ENCODE measurements at places on chromosomes 3 and 15.

DNA sequence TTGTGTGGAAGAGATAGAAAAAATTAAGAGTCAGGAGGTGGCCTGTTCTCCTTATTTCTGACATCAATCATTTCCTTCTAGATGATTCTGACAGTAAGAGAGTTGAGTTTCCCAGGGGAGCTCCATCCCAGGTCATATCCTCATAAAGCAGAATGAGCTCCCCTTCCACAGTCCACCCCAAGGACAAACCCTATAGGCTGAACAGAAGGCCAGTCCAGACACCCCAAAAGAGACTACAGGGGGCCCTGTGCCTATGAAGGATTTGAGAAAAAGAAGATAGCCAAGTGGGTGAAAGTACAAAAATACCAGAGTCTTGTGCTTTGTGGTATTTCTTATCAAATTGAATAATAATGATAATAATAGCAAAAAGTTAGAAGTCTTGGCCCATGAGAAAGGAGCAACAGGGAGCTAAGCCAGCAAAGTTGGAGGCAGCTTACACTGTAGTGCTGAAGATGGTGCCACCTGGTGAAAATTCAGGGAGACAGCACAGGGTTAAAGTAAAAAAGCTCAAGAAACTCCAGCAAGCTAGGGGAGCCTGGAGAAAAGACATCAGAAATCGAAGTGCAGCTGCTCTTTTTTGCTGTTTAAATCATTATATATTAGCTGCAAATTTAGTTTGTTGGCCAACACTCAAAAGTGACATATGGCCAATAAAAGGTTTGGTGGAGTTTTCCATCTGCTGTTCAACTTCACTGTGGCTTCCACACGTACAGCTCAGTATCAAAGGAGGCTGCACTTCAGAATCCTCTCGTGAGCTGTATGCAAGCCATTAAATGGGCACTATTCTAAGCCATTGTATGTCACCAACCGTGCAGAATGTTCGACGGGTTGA, 35.8 kb upstream of the SLC24A5 start:
- DNase-seq = no peak

GRCh38 chr15:71440489-71441110, 325.3 kb downstream of the THSD4 start:
- DNase-seq = no peak

GRCh38 chr3:42036483-42036823, 54.7 kb upstream of the TRAK1 start:
- no peak for DNase-seq

- no peak for DNase-seq
Observed at GRCh38 chr3:45915518-45916231, 27.6 kb upstream of the CXCR6 start.

DNA sequence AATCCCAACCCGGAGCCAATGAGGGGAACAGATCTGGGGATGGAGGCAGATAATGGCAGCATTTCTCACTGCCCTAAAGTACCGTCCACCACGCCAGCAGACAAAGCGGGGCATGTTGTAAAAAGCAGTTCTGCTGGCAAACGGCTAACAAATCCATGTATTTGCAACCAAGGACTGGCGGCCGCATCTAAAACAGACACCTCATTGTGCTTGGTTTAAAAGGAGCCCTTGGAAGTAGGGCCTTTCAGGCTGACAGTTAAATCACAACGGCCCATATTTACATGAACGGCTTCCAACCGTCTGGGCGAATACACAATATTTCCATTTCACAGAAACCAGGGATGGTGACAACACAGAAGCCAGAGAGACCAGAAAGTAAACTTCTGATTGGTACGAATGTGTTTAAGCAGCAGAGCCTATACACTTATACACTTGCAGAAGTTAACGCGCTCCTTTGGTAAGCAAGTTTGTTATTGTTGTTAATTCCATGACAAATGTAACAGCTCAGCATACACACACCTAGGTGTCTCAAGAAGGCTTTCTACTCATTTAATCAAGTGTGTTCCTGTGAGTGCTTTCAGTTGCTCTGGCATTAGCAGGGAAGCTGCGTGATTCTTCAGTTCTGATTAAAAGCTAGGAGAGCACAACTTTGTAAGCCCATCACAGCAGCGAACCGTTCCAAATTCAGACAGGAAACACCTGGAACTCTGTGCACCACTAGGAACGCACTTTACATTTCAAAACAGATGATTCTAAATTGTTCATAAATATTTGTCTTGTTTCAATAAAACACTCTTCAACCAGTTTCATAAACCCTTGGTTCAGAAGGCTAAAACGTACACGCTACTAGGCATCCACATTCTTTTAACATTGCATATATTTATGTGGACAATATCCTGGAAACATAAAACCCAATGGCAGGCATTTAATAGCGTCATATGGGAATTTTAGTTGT, 112.9 kb downstream of the PDZRN3 start:
- no peak for DNase-seq

GRCh38 chr3:28081533-28081947, 159.9 kb upstream of the CMC1 start:
- DNase-seq = no peak

DNA sequence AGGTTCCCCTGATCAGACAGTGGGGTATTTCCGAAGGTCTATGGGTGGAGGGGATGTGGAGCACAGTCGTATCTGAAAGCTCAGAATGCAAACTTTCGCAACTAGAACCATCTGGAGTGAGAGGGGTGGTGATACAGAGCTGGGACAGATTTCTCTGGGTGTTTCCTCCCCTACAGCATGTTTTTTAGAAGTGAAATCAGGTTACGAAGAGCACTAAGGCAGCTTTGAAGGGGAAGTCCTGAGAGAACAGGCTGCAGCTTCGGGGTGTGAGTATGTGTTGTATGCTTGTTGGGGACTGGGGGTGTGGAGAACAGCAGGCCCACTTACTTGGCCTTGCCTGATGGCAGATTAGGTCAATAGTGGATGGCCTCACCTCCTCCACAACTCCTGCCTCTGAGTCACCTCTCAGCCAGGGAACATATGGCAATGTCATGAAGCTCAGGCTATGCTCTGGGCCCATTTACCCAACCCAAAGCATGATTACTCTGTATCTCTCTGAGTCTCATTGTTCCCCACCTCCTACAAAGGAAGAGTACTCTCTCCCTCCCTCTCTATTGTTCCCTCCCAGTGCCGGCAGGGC, 107.2 kb upstream of the RASGRP1 start:
- no peak for DNase-seq

GRCh38 chr15:67161412-67161811, 93.0 kb downstream of the AAGAB start:
- DNase-seq = no peak

GRCh38 chr3:119236756-119237155, 3.9 kb downstream of the B4GALT4 start:
- DNase-seq = no peak

- no peak for DNase-seq
Observed at GRCh38 chr3:50123394-50124051, 31.6 kb upstream of the SEMA3F start.

DNA sequence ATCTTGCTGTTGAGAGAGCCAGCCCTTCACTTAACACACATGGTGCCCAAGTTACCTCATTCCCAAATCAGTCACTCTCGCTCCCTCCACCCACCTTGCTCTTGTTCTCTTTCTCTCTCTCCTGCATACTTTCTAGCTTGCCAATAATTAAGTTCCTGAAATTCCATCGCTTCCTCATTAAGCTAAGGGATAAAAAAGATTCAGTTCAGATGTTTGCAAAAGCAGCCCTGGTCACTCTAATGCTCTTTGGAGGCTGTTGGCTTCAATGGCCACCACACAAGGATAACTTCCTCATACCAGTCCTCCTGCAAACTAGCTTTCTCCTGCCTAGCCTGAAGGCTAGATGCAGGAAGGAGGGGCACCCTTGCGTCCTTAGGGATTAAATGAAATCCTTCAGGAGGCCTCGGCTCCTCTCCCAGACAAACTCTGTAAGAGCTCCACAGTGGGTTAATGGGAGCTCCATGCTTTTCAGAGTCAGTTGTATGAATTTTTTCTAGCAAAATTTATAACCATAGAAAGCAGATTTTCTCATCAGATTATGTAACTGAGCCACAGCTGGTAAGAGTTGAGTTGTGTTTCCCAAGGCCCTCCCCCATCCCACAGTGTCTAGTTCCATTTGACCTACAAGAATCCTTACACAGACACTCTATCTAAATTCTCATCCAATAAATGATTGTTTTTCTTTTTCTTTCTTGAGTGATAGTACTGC, 176.6 kb upstream of the TRIM42 start:
- DNase-seq = no peak

GRCh38 chr15:75577401-75578172, 1.5 kb downstream of the PTPN9 start:
- no peak for DNase-seq

DNA sequence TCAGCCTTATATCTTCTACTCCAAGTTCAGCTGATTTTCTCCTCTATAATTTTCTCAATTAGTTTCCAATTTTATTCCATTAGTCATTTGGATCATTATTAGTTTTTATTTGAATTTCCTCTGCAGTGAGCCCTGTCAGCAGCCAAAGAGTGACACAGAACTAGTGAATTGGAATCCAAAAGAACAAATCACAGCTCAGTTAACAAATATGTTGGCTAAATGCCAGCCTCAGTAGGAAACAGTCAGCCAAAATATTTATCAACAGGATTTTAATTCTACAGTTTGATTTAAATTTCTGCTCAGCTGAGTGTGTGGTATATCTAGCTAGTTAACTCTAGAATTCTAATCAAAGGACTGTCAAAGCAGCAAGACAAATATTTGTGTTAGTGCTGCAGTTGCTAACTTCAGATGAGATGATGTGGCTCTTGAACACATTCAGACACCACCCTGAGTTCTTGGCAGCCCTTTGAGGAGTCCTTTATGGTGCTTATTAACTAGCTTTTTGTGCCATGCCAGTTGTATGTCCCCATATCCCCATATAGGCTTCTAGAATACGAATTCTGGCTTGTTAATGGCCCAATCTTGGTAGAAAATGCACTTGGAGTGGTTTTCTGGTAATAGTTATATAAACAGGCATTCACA, 194.5 kb downstream of the CPNE4 start:
- no peak for DNase-seq

DNA sequence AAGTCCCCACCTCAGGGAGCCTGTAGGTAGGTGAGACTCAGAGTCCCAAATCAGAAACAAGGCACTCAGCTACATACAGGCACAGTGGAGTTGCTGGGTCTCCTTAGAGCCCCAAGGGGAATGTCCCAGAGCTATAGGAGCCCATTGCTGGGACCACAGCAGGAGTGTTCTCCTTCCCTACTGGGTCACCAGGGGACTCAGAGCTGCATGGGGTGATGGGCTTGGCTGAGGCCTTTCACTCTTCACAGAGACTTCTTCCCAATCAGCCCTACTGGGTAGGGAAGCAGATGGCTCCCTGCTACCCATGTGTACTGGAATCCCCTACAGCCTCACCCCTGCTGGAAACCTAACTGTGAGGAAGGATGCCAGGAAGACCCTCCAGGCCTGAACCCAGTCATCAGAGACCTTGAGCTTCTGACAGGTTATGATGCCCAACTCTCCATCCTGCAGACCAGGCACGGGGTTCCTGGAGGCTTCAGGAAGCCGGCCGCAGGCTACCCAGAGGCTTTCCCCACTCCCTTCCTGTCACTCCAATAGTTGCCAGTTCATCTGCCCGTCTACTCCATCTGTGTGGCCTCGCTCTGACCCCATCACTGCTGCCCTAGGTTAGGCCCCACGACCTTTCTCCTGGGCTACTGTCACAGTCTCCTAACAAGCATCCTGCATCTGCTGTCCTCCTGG, 24.0 kb downstream of the RASGRF1 start:
- DNase-seq = no peak

- no peak for DNase-seq
Observed at GRCh38 chr3:169496402-169496801, 167.1 kb downstream of the MECOM start.

- DNase-seq = no peak
Observed at GRCh38 chr3:79477242-79477641, 290.6 kb downstream of the ROBO1 start.

DNA sequence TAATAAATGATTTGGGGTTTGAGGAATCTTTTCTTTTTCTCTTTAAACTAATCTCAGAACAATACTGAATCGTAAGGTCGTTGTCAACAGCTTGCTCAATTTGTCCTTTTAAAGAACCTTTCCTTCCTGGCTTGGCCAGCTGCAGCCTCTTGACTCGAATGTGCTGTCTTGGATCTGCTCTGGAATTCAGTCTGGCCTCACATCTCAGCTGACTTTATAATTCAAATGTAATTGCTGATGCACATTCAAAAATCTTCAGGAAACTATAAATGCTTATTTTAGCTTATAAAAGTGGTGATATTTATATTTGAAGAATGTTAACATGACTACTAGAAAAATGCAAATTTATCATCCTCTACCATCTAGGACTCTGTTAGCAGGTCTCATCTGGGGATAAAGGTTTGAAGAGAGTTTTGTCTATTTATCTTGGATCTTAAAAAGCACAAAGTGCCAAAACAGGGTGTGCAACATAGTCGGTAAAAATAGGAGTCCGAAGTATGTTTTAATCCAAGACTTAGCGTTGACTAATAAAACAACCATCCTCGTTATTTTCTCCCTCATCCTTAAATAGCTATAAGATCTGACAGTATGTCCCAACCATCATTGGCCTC, 1035.2 kb downstream of the MCTP2 start:
- no peak for DNase-seq

DNA sequence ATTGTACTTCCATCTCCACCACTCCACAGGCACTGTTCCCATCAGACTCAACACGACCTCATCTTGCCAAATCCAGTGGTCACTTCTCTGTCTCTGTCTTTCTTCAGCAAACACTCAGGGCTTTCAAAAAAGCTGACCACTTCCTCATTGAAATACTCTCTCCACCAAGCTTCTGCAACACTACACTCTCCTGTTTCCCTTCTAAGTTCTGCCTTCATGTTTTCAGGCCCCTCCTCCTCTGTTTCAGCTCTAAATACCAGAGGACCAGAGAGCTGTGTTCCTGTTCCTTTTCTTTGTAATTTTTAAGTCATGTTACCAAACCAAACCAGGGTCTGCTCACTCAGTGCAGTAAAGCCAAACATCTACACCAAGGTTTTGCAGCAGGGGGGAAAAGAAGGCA, 33.8 kb upstream of the ACP3 start:
- DNase-seq = no peak

GRCh38 chr3:30340500-30340899, 265.9 kb upstream of the TGFBR2 start:
- no peak for DNase-seq

GRCh38 chr3:138461896-138462295, 27.5 kb downstream of the ESYT3 start:
- peak; percentile 38 for DNase-seq

- DNase-seq = no peak
Observed at GRCh38 chr3:36501616-36502015, 121.3 kb downstream of the STAC start.

DNA sequence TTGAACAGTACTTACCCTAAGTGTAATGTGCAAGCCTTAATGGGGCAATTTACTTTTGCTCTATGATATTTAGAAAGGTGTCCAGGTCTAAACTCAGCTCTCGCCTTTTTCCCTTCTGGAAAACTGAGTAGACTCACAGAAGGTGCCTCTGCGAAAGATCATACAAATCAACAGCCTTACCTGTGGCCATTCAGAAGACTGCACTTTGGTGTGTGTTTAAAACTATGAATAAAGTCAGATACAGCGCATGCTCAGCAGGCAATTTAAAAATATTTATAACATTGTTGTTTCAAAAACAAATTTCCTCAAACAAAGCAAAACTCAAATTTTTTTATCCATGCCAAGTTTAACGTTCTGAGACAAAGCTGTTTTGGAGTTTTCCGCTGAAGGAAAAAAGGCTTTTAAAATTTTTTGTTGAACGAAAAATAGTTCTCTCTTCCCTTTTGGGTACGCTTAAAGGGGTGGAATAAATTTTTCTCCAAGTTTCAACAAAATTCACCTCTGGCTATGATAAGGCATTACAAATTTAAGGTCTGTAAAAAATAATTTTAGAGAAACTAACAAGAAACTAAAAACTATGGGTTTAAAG, 156.3 kb downstream of the TIGIT start:
- no peak for DNase-seq

- DNase-seq = no peak
Observed at GRCh38 chr3:189157232-189158007, 14.4 kb upstream of the TPRG1 start.

Measured in H1 (cell line).